Ureter (tissue), 1 donor: ENCODE measurements at places on chromosomes 12 and 14. TPM values are rescaled to one million over a fixed set of nuclear protein-coding genes. Genes with fewer than 3 reads are reported as not detected.

PTCSC3 gene
- total RNA-seq = not detected

LRCOL1 gene
- not detected for total RNA-seq

HCAR1 gene
- 16.3 TPM for total RNA-seq

DNA sequence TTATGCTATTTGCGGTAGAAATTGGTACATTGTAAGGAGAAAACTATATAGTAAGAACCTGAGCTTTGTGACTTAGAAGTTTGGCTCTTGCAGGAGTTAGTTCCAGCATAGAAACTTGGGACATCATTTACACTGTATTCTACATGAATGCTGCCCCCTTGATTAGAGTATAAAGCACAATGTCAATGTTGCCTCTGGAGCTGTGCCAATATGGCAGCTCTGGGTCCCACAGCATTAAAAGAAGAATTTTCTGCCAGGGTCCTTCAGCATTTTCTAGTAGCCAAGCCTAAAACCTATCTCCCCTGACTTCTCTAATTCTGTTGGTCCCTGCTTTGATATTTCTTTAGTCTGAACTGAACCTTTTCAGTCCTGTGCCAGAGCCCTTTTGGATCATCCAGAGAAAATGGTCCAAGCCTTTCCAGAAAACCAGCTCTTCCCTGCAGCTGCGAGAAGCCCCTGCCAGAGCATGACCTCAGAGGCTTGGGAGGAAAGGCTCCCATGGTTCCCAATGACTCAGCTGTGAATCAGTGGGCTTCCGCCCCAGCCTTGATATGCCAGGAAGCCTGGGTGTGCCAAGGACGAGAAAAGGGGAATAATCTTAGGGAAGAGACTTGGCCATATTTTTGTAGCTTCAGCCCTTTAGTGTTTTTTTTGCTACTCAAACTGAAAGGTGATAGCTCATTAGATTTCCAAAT, 43.2 kb downstream of the PLEKHG7 start:
- DNase-seq = peak; percentile 61

GRCh38 chr12:112939761-112940381, 1.6 kb downstream of the OAS3 start:
- no peak for DNase-seq

GRCh38 chr12:71157601-71158233, at the start of gene TSPAN8:
TSPAN8 (minus strand) TSS chr12:71157999; CDS start chr12:71157678, 321 bp downstream.
- DNase-seq = no peak

GRCh38 chr12:54958048-54958658, 26.4 kb downstream of the TESPA1 start:
- no peak for DNase-seq

NRIP2 gene
- 3.6 TPM for total RNA-seq

DNA sequence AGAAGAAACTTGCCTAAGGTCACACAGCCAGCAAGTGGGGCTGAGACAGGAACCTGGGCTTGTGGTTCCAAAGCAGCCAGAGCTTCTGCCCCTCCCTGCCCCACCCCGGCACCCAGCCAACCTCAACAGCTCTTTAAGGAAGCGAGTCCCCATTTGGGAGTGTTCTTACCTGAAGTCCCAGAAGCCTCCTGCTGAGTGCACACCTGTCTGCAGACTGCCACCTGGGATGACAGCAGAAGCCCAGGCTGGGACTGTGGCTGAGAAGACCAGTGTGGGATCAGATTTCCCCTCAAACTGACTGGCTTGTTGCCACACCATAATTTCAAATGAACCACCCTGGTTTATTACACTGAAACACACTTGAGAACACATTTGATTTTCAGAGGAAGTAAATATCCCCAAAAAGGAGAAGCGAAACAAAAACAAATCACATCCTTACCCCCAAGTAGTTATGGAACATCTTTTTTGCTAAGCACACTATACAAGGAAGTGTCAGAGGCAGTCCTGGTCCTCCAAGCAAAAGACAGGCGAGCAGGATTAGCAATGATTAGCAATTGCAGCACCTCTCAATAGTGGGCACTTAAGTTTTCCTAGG, 6.3 kb upstream of the RIN3 start:
- peak; percentile 64 for DNase-seq

CISTR gene
- not detected for total RNA-seq

- DNase-seq = peak; percentile 83
These were observed 76.6 kb downstream of the SSPN start for GRCh38 chr12:26271889-26272492.

DNA sequence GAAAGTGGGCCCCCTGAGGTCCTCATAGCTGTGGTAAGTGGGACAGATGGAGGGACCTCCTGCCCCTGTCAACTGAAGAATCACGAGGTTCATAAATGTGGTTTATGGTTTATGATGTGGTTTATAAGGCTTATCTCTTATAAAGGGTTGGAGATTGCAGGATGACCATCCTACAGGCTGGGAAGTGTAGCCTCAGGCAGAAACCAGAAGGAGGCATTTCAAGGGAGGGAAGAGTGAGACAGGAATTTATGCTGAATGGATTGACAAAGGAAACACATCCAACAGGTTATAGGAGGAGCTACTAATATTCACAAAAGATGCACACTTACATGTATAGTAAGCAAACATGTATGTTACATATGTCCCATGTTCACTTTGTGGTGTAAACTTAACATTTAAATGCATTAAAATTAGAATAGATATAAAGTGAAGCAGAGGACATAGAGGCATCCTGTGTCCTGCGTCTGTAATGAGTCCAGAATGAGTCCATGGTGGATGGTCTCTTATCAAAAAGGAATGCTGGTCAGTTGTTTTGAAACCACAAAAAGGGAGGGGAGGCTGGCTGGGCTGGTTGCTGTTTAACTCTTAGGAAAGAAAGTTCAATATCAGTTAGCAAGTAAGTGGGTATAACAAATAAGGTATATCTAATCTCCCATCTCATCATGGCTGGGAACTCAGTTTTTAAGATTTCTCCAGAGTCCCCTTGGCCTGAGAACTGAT, 149.0 kb upstream of the RMST start:
- DNase-seq = no peak

GRCh38 chr12:19369691-19370148, 69.6 kb upstream of the AEBP2 start:
- DNase-seq = no peak

GRCh38 chr12:49902399-49903350, 1.0 kb downstream of the FAIM2 start:
- no peak for DNase-seq

- no peak for DNase-seq
These were observed 85.7 kb downstream of the KIF26A start for GRCh38 chr14:104224131-104224505.

DNA sequence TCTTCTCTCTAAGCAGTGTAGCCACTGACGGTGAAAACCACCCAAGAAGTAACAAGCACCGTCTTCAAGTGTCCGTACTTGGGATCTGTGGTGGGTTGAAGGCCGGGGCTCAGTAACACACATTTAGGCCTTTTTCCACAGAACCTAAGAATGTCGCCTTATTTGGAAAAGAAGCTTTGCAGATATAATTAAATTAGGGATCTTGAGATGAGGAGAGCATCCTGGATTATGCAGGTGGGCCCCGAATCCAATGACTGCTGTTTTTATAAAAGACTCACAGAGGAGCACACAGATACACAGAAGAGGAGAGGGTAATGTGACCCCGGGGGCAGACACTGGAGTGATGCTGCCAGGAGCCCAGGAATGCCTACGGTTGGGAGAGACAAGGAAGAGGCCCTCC, 46.3 kb downstream of the RIMBP2 start:
- DNase-seq = no peak

DNA sequence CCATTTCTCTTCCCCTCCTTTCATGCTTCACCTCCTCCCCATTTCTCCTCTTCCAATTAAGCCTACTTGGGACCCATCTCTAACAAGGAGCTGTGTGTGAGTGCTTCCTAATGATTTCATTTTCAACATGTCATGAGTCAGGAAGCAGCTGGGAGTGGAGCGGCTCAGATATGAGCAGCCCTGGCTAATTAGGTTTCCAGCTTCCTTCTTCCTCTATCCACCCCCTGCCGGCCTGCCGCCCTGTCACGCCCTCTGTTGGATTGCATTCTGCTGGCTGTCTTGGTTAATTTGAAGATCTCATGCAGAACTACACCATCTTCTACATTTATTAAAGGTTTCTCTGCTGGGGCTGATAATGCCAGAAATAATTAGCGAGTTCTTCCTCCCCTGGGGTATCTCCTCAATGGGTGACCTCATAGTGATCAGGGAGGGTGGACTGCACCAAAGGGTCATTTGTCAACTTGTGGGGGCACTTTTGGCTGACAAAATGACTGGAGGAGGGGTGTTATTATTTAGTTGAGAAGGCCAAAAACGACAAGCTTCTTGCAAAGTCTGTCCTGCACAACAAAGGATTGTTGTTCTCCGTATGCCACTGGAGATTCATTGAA, 300.9 kb upstream of the SRRM4 start:
- no peak for DNase-seq

GRCh38 chr14:93375673-93376156, 28.7 kb downstream of the COX8C start:
- DNase-seq = no peak

APOF gene
- not detected for total RNA-seq

- DNase-seq = no peak
These were observed 9.2 kb downstream of the HEBP1 start for GRCh38 chr12:12990700-12991468.

PTPRR gene
- 1.7 TPM for total RNA-seq

NPAS3 gene
- total RNA-seq = 2.3 TPM

GRCh38 chr12:130300737-130301535, 36.8 kb upstream of the PIWIL1 start:
- DNase-seq = no peak

DNA sequence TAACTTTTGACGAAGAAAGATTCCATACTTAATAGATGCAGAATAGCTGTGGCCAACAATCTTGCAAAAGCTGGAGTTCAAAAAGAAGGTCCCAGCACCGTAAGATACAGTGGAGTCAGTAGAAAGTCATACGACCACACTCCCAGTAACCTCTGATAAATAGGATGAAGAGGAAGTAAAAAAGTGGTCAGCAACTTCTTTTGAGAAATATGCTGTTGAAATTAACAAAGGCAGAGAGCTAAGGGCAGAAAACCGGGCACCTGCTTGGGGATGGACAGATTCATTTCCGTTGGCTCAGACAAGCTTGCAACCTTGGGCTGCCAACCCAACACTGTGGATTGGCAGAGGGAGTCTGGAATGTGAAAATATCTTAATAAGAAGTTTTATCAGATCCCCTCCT, 40.0 kb downstream of the BTG1 start:
- DNase-seq = no peak

DNA sequence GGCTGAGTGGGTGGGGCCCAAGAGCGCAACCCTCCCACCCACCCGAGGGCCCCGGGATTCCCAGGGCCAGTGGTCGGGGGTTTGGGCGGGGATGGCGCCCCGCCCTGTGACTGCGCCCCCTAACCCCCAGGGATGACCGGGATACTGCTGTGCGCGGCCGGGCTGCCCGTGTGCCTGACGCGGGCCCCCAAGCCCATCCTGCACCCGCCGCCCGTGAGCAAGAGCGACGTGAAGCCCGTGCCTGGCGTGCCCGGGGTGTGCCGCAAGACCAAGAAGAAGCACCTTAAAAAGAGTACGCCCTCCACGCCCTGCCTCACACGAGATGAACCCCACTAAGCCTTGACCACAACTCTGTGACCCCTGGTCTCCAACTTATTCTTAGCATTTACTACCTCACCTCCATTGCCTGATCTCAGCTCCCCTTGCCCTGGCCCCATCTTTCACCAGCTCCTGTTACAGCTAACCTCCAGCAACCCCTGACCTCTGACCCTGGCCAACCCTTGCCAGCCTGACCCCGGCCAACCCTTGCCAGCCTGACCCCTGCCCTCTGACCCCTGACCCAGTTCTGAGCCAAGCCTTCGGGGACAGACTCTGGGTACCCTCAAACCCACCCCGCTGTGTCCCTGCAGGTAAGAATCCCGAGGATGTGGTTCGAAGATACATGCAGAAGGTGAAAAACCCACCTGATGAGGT, 37.0 kb downstream of the DTX1 start:
- no peak for DNase-seq

DNA sequence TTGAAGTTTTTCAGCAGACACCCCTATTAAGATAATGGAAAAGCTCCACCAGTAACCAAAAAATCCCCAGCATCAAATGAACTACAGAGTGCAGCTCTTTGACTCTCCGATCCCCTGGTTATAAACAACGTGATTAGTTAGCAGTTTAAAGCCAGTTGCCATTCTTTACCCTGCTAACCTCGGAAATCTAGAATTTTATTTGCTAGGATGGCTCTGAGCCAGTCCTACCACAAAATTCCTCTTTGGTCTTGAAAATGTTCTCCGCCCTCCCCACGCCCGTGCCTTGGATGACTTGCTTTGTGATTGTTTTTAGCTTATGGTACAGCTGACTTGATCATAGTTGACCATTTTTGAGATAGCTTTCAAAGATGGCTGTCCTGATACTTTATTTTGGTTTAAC, 1.2 kb downstream of the KLHDC2 start:
- DNase-seq = no peak
